Activated naive CD8-positive, alpha-beta T cell treated with anti-CD3 and anti-CD28 coated beads for 36 hours (primary cell): ENCODE measurements at places on chromosomes 6 and 20. TPM values are rescaled to one million over a fixed set of nuclear protein-coding genes. Genes with fewer than 3 reads are reported as not detected.

DNA sequence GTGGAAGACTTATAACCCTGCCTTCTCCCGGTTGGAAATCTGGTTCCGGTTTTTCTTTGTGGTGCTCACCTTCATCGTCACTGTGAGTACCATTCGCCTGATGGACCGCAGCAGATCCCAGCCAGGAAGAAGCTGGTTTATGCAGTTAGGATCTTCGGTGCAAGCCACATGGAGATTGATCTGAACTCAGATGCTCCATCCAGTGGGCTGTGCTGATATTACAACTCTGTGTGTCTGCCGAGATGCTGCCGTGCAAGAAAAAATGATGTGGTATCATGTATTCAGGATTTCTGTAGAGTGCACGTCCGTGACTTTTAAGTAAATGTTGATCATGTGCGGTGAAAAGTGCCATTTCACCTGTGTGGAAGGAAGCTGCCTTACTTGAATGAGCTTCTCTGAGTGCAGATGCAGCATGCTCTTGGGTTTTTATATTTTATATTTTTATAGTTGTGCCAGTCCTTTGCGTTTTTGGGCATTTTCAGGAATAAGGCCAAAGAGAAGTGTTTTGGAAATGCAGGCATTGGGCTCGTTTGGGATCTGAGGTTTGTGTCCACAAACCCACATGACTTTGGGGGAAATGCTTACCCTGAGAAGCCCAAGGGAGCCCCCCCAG is 39.2 kb downstream of the DYNLT1 start:
- no peaks in the 10 kb centered on the region for H3K27me3 ChIP-seq
- H3K27ac ChIP-seq: no peak overlapping the region
- peak; percentile 39 for DNase-seq
- no peak overlapping the region for H3K4me3 ChIP-seq
- H3K4me1 ChIP-seq: no peaks in the 10 kb centered on the region

The PERP gene
- 2.1 TPM for total RNA-seq

The RTF2 gene
- 76.3 TPM for total RNA-seq

DNA sequence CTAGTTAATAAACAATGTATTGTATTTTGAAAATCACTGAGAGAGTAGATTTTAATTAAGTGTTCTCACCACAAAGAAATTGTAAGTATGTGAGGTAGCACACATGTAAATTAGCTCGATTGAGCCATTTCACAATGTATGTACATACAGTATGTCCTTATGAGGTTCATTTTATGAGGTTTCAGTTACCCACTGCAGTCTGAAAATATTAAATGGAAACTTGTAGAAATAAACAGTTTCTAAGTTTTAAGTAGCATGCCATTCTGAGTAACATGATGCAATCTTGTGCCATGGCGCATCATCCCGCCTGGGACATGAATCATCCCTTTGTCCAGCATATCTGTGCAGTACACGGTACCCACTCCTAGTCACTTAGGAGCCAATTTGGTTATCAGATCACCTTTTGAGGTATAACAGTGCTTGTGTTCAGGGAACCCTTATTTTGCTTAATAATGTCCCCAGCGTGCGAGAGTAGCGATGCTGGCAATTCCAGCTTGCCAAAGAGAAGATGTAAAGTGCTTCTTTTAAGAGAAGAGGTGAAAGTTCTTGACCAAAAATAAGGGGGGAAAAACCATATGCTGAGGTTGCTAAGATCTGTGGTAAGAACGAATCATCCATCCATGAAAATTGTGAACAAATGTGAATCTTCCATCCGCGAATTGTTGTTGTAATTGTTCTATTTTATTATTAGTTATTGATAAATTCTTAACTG is 64.7 kb downstream of the KCNS1 start:
- H3K27ac ChIP-seq: peak overlapping the region; percentile 96
- no peak overlapping the region for H3K4me3 ChIP-seq
- no peaks in the 10 kb centered on the region for H3K27me3 ChIP-seq
- peak; percentile 64 for DNase-seq
- H3K36me3 ChIP-seq: peaks cover 61% of the 10 kb centered on the region

- H3K4me3 ChIP-seq: no peak overlapping the region
- no peak for DNase-seq
- no peak overlapping the region for H3K27ac ChIP-seq
- no peaks in the 10 kb centered on the region for H3K27me3 ChIP-seq
- H3K4me1 ChIP-seq: peaks cover 24% of the 10 kb centered on the region
Observed at GRCh38 chr20:62738025-62738881, 29.6 kb downstream of the NTSR1 start.

The KCNG1 gene
- total RNA-seq: 1.0 TPM

The COQ3 gene
- 21.0 TPM for total RNA-seq

GRCh38 chr6:5217356-5217755 is 43.4 kb downstream of the LYRM4 start:
- H3K4me1 ChIP-seq: peaks cover 5% of the 10 kb centered on the region
- DNase-seq: no peak
- H3K27me3 ChIP-seq: no peaks in the 10 kb centered on the region
- H3K4me3 ChIP-seq: no peak overlapping the region
- no peak overlapping the region for H3K27ac ChIP-seq
- H3K36me3 ChIP-seq: peaks cover 18% of the 10 kb centered on the region

- H3K27me3 ChIP-seq: peaks cover 43% of the 10 kb centered on the region
- no peak overlapping the region for H3K4me3 ChIP-seq
- H3K27ac ChIP-seq: no peak overlapping the region
- no peak for DNase-seq
- no peaks in the 10 kb centered on the region for H3K4me1 ChIP-seq
Observed at GRCh38 chr20:63464289-63464635, 8.2 kb downstream of the KCNQ2 start.

DNA sequence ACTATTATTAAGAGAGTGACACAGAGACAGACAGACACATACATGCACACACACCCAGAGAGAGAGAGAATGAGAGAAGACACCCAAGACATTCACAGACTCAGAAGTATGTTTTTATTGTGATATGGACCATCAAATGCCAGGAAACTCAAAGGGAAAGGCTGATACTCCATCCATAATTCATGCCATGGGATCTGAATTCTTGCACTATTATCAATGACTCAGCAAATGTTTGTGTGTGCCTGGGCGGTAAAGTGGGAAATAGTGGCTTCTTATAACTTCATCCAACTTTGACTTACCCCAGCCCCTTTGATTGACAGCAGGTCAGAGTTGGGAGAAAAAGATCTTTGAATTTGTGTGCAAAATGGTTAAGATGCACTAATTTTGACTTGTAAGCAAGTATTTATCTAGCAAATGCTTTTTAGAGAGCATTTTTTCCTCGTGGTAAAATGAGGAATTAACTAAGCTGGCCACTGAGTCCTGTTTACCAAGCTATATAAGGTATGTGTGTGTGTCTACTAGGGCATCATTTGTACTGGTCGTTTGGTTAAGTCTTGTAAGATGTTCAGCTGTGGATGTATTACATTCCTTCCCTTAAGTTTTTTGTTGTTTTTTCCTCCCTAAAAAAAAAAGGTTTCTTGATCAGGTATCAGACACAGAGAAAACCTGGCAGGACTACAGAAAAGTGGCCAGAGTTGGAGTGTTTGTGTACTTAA is 3.0 kb upstream of the CCN2 start:
- no peak overlapping the region for H3K4me3 ChIP-seq
- no peak overlapping the region for H3K27ac ChIP-seq
- peaks cover 7% of the 10 kb centered on the region for H3K4me1 ChIP-seq
- H3K36me3 ChIP-seq: no peaks in the 10 kb centered on the region

- H3K27ac ChIP-seq: no peak overlapping the region
- no peaks in the 10 kb centered on the region for H3K36me3 ChIP-seq
- no peaks in the 10 kb centered on the region for H3K4me1 ChIP-seq
- no peaks in the 10 kb centered on the region for H3K27me3 ChIP-seq
Observed at GRCh38 chr6:126620719-126621118, 280.8 kb downstream of the CENPW start.

The SLC26A8 gene
- not detected for total RNA-seq

- no peaks in the 10 kb centered on the region for H3K4me1 ChIP-seq
- H3K36me3 ChIP-seq: no peaks in the 10 kb centered on the region
- no peak overlapping the region for H3K4me3 ChIP-seq
Observed at GRCh38 chr6:52016915-52017748, 70.3 kb downstream of the PKHD1 start.

The RAD21L1 gene
- not detected for total RNA-seq

The SMLR1 gene
- total RNA-seq: not detected

DNA sequence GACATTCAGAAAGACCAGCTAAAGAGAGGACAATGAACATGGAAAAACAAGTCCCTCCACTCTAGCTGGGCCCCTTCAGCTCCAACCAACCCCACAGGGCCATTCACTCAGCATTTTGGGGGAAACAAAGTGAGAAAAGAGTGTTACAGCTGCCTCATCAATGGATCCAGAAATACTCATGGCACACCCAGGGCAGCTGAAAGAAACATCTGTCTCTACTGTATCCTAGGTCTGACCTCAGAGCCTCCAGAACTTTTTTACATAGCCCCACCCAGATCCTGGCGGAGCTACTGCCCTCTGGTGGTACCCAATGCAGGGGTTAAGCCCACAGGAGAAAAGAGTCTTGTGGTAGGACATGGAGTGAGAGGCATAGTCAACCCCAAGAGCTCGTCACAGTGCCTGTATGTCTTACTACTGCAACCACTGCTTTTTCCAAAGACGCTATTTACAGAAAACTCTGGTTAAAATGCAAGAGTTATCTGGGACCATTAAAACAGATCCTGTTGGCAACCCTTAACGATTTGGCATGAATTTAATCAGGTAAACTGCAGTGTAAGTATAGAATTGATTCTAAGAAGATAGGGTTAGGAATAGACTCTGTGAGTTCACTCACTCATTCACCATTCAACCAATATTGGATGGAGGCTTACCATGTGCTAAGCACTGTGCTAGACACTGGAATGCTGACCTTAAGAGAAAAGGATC is 37.4 kb upstream of the FAM83C start:
- peaks cover 30% of the 10 kb centered on the region for H3K4me1 ChIP-seq
- H3K27me3 ChIP-seq: no peaks in the 10 kb centered on the region
- no peak overlapping the region for H3K4me3 ChIP-seq
- no peaks in the 10 kb centered on the region for H3K36me3 ChIP-seq

DNA sequence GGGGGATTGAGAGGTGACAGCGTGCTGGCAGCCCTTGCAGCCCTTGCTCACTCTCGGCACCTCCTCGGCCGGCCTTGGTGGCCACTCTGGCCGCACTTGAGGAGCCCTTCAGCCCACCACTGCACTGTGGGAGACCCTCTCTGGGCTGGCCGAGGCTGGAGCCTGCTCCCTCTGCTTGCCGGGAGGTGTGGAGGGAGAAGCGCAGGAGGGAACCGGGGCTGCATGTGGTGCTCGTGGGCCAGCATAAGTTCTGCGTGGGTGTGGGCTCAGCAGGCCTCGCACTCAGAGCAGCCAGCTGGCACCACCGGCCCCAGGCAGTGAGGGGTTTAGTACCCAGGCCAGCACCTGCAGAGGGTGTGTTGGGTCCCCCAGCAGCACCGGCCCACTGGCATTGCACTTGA is 912.2 kb upstream of the ADGRB3 start:
- no peak for DNase-seq
- no peak overlapping the region for H3K4me3 ChIP-seq
- no peaks in the 10 kb centered on the region for H3K27me3 ChIP-seq
- H3K4me1 ChIP-seq: no peaks in the 10 kb centered on the region
- H3K36me3 ChIP-seq: no peaks in the 10 kb centered on the region

- no peaks in the 10 kb centered on the region for H3K36me3 ChIP-seq
- DNase-seq: no peak
- peaks cover 6% of the 10 kb centered on the region for H3K4me1 ChIP-seq
- no peaks in the 10 kb centered on the region for H3K27me3 ChIP-seq
Observed at GRCh38 chr6:87926687-87927086, 121.0 kb upstream of the SPACA1 start.

- no peak overlapping the region for H3K27ac ChIP-seq
- no peak for DNase-seq
- H3K4me3 ChIP-seq: no peak overlapping the region
- no peaks in the 10 kb centered on the region for H3K36me3 ChIP-seq
Observed at GRCh38 chr6:11964729-11965335, 47.3 kb upstream of the HIVEP1 start.

- no peaks in the 10 kb centered on the region for H3K4me1 ChIP-seq
- no peak overlapping the region for H3K4me3 ChIP-seq
- no peak for DNase-seq
- no peaks in the 10 kb centered on the region for H3K36me3 ChIP-seq
- H3K27ac ChIP-seq: no peak overlapping the region
- H3K27me3 ChIP-seq: peaks cover 8% of the 10 kb centered on the region
Observed at GRCh38 chr6:25756382-25757363, 2.1 kb downstream of the SLC17A4 start.

The OPN5 gene
- total RNA-seq: not detected

DNA sequence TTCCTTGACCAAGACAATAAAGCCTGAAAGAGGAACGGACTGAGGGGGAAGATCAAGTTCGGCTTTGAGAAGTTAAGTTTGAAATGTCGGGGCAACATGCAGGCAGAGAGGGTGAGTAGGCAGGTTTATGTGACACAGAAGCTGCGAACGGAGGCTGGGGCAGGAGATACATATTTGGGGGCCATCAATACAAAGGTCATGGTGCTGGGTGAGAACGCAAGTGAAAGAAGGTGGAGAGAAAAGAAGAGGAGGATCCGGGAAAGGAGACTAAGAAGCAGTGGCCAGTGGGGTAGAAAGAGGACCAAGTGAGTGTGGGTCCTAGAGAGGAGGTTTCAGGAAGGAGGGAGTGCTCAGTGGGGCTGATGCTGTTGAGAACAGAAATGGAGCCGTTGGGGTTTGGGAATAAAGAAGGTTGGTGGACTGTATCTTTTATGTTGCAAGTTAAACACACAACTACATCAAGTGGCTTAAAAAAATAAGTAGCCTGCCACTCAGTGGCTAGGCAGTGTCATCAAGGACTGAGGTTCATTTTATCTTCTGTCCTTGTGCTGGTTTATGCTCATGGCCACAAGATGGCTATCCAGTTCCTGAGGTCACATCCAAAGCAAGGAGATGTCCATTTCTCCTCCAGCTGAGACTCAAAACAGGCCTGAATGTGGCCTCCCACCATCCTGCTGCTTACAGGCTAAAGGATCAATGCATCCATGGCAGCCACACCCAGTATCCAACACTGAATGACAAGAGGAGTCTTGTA is 1.7 kb upstream of the BLCAP start:
- peaks cover 5% of the 10 kb centered on the region for H3K36me3 ChIP-seq
- no peak overlapping the region for H3K27ac ChIP-seq
- no peak for DNase-seq
- peak overlapping the region; percentile 92 for H3K4me3 ChIP-seq
- peaks cover 36% of the 10 kb centered on the region for H3K4me1 ChIP-seq
- no peaks in the 10 kb centered on the region for H3K27me3 ChIP-seq

- no peak for DNase-seq
- peaks cover 4% of the 10 kb centered on the region for H3K27me3 ChIP-seq
- H3K36me3 ChIP-seq: no peaks in the 10 kb centered on the region
- no peak overlapping the region for H3K4me3 ChIP-seq
- no peaks in the 10 kb centered on the region for H3K4me1 ChIP-seq
Observed at GRCh38 chr6:145155873-145156782, 579.2 kb downstream of the EPM2A start.

- no peaks in the 10 kb centered on the region for H3K36me3 ChIP-seq
- no peak overlapping the region for H3K27ac ChIP-seq
- no peak for DNase-seq
- no peaks in the 10 kb centered on the region for H3K27me3 ChIP-seq
- H3K4me1 ChIP-seq: peaks cover 4% of the 10 kb centered on the region
Observed at GRCh38 chr6:108969776-108970175, 121.6 kb downstream of the ARMC2 start.

The DPPA5 gene
- total RNA-seq: not detected
